ENCODE measurements at places on chromosomes 1 and 21.

DNA sequence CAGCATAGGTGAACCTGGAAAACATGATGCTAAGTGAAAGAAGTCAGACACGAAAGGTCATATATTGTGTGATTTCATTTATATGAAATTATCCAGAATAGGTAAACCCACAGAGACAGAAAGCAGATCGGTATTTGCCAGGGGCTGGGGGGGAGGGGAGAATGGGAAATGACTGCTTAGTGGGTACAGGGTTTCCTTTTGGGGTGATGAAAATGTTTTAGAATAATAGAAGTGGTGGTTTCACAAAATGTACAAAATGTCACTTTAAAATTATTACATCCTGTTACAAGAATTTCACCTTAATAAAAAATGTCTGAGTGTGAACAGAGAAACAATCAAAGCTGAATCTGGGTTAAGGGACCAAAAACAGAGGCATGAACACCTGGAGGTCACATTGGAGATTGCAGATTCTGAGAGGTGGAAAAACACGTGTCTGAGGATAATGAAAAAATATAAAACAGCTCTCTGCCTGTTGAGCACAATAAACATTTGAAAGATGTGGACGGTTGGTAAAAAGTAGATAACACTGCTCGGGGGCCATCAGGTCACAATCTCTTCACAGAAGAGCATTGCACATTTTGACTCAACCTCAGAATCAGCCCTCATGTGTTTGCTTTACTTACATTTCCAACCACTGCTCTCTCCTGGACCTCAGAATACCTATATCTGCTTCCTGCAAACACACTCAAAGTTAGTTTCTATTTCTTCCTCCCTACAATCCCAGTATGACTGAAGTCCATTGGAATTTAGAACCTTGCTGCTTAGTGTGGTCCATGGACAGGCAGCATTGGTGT is 3.2 kb downstream of the SLAMF6 start:
- peak; percentile 34 for DNase-seq

GRCh38 chr1:181062836-181063428 is 25.6 kb upstream of the IER5 start:
- peak; percentile 20 for DNase-seq

DNA sequence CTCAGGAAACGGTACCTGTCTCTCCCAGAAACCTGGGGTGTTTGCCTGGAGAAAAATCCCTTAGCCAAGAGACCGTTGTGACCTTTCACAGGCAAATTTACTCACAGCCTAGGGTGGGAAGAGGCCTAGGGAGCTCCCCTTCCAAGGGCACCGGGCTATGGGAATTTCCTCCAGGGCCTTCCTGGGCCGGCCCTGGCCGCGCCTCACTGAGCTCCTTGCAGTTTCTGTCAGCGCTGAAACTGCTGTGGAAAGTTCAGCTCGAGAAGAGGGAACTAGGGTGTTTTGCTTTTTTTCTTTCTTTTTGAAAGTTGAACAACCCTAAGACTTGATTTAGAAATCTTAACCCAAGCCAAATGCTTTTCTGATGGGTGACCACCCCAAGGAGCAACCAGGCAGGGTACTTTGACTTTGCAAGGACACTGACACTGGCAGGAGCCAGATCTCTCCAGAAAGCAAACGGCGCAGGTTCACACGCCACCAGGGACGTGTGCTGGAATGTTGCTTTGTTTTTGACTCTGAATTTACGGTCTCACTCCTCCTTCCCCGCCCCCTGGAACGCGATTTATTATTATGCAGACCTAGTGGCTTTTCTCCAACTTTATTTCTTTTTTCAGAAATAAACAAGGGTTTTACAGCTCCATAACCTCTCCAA is 229.6 kb upstream of the JUN start:
- no peak for DNase-seq

- no peak for DNase-seq
Measured at GRCh38 chr1:31189696-31190674, 49.7 kb downstream of the NKAIN1 start.

- DNase-seq: no peak
Measured at GRCh38 chr1:92165389-92165788, 52.3 kb upstream of the C1orf146 start.

DNA sequence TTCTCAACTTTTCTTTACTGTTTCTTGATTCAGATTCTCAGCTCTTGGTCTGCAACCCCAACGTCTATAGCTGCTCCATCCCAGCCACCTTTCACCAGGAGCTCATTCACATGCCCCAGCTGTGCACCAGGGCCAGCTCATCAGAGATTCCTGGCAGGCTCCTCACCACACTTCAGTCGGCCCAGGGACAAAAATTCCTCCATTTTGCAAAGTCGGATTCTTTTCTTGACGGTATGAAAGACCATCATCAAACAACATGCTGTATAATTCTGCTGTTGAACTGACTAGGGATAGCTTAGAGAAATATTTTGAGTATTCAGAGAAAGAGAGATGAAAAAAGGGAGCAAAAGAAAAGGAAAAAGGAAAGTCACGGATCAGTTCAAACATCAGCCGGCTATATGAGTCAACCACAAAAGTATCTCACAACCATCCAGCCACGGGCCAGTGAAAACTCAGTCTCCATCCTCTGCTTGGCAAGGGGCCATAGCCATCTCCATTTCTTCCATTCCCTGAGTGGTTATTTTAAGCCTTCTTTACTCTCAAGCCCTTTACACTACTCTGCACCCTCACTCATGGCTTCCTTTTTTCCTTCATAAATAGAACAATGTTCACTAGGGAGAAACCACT is 14.1 kb downstream of the DNASE2B start:
- DNase-seq: no peak

DNA sequence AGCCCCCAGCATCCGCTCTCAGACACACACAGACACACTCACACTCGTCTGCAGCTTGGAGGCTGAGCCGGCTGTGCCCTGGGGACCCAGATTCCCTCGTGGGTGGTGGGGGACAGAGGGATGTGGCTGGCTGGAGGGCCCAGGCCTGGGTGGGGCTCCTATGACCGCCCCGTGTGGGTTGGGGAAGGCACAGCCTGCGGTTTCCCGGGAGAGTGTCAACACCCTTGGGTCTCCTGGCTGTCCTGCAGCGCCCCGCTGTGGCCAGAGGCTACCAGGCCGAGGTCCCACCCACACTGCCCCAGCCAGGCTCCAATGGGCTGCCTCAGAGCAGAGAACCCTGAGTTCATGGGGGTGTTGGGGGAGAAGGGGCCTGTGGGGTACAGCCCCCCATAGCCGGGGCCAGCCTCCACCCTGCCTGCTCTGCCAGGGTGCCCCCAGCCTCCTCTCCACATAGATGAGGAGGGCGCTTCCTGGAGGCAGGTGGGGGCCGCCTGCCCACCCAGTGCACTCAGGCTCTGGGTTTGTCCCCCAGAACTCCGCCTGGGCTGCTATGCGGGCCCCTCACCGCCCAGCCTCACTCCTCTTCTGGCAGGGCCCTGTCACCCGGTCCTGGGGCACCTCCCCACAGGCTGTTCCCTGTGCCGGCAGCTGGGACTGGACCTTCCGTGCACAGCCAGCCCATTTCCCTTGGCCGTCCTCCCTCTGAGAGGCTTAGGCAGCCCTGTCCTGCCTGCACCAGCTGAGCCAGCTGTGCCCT is at the start of gene TTC34:
TSS of gene TTC34 (minus strand) at position 159 of the 757 bp plus-strand sequence. CDS start 866 bp downstream, outside the sequence.
- peak; percentile 20 for DNase-seq

DNA sequence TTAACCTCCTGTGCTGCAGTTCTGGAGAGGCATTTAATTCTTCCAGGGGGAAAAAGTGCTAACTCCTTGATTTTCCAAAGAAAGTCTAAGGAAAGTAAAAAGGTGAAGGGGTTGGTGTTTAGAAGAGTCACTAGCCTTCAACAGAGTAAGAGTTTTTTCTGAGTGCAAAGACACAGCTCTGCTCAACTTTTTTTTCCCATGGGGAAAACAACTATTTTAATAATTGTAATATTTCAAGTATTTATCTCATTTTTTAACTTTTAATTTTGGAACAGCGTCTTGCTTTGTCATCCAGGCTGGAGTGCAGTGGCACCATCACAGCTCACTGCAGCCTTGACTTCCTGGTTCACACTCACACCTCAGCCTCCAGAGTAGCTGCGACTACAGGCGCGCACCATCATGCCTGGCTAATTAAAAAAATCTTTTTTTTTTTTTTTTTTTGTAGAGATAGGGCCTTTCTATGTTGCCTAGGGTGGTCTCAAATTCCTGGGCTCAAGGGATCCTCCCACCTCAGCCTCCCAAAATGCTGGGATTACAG is 202.6 kb downstream of the APP start:
- no peak for DNase-seq

DNA sequence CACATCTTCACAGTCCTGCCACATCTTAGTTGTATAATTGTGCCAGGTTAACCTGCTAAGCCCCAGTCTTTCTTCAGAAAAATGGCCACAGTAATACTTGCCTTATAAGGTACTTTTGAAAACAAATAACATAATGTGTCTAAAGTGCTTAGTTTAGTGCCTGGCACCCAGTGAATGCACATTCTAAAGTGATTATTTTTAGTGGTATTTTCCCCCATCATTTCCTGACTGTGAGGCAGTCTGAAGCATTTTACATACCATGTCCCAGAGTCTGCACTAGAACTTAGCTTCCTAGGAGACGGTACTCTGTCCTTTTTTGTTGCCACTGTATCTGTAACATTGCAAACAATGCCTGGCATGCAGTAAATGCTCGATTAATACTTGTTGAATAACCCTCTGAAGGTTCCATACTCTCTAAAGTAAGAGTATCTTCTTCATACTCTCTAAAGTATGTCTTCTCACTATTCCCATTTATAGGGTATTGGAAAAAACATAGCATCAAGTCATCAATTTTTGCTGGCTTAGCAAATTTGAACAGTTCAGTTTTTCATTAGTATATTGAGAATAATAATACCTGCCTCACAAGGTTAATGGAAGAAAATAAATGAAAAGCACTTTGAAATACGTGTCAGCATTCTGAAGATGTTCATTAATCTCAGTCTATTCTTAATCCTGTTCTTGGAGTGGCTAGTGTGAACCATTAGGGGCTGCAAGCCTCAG is 43.7 kb downstream of the FMO3 start:
- DNase-seq: no peak

Measured in CD4-positive, alpha-beta T cell treated with Interleukin-6 at 100 ng/mL for 8 hours (primary cell).